ENCODE measurements at places on chromosomes 4 and X.

DNA sequence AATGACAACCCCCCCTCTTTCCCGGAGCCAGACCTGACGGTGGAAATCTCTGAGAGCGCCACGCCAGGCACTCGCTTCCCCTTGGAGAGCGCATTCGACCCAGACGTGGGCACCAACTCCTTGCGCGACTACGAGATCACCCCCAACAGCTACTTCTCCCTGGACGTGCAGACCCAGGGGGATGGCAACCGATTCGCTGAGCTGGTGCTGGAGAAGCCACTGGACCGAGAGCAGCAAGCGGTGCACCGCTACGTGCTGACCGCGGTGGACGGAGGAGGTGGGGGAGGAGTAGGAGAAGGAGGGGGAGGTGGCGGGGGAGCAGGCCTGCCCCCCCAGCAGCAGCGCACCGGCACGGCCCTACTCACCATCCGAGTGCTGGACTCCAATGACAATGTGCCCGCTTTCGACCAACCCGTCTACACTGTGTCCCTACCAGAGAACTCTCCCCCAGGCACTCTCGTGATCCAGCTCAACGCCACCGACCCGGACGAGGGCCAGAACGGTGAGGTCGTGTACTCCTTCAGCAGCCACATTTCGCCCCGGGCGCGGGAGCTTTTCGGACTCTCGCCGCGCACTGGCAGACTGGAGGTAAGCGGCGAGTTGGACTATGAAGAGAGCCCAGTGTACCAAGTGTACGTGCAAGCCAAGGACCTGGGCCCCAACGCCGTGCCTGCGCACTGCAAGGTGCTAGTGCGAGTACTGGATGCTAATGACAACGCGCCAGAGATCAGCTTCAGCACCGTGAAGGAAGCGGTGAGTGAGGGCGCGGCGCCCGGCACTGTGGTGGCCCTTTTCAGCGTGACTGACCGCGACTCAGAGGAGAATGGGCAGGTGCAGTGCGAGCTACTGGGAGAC is 1.6 kb downstream of the PCDH10 start:
- DNase-seq = no peak

DNA sequence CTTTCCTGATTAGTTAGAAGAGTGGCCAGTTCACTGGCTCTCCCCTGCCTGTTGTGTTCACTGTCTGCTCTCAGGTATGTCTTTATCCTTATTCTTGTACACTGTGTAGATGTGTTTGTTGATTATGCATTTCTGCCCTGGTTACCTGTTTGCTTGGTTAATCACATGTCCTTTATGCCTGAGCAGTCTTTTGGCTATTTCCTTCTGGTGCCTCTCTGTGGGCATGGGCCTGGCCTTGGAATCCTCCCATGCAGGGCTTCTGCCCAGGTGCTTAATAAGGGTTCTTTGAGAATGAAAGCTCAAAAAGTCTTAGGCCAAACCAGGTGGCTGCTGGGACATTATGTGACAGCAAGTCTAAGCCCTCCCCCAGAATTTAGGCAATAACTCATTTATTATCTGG is 26.5 kb downstream of the OTUD6A start:
- no peak for DNase-seq

DNA sequence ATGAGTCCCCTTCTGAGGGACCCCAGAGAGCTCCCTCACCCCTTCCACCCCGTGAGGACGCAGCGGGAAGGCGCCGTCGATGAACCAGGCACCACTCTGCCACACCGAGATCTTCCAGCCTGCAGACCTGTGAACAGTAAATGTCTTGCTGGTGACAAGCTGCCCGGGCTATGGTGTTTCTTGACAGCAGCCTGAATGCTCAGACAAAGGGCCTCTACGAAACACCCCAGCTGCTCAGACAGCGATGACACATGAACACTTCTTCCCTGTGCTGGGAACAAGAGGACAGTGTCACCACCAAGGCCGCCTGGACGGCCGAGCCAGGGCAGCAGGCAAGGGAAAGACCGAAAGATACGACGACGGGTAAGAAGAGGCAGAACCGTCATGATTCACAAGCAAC is 30.6 kb upstream of the GTPBP6 start:
- no peak for DNase-seq

GRCh38 chr4:138045036-138045435 is 197.1 kb downstream of the SLC7A11 start:
- no peak for DNase-seq

GRCh38 chr4:102578819-102579218 is 77.7 kb downstream of the NFKB1 start:
- DNase-seq = peak; percentile 23

DNA sequence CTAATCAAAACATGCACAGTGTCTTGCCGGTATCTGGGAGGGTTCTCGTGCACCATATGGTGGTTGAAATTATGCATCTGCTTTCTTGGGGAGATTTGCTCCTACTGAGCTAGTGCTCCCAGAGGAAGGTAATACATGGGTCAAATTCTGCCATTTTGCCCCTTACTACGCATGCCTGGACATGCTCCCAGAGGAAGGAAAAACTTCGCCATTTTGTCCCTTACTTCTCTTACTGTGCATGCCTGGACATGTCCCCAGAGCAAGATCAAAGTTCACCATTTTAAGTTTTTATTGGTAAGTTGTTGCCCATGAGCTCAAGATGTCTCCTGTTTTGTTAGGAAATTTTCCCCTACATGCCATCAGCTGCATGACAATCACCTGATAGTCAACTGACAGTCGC is 252.1 kb upstream of the KLHL4 start:
- DNase-seq = no peak

- DNase-seq = no peak
Measured at GRCh38 chr4:122665161-122665929, 44.5 kb upstream of the IL21 start.

- DNase-seq = no peak
Measured at GRCh38 chr4:8651661-8652180, 59.2 kb downstream of the CPZ start.

DNA sequence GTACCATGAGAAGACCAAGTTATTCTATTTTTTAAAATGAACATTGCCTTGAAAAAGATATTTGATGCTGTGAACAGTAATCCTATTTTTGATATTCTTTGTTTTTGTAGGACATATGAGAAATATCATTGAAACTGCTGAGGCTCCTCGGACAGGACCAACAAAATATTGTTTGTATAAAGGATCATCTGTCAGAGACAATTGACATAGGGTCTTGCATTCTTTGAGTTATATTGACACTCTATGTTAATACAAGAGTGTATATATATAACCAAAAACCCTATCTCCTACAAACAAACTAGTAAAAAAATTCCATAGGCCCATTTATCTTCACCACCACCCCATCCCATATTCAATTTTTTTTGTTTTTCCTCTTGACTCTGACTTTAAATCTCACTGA is 222.7 kb downstream of the DACH2 start:
- no peak for DNase-seq

DNA sequence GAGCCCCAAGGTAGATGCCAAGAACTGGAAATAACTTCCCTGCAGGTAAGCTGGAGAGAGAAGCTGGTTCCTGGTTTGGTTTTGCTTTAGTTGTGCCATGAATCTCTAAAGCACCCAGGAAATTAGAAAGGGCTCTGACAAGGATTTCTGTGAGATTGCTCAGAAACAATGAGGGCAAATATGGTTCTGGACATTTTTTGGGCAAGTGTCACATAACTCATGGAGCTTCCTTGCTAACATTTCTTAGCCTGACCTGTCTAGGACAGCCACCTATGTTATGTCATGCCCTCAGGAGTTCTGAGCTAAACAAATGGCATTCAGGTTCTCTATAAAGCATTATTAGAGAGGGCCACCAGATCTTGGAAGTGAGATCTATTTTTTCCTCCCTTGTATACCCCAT is 131.8 kb downstream of the GUCY2F start:
- no peak for DNase-seq

GRCh38 chr4:184536881-184537248 is 62.5 kb upstream of the IRF2 start:
- DNase-seq = no peak

DNA sequence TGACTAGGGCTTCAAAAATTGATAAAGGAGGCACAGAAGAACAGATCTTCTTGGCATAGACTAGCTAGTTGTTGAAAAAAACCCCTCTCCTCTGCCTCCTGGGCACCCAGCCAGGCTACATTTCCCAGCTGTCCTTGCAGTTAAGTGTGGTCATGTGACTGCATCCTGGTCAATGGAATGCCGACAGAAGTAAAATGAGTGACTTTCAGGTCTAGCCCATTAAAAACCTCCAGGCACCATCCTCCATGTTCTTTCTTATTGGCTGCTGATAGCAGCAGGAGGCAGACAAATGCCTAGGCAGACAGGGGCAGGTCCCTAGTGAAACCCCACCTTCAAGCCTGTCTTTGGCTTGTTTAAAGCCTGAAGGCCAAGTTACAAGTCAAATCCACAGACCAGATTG is 35.3 kb downstream of the ATXN3L start:
- no peak for DNase-seq

- DNase-seq = no peak
Measured at GRCh38 chr4:24143741-24144140, 253.9 kb upstream of the PPARGC1A start.

DNA sequence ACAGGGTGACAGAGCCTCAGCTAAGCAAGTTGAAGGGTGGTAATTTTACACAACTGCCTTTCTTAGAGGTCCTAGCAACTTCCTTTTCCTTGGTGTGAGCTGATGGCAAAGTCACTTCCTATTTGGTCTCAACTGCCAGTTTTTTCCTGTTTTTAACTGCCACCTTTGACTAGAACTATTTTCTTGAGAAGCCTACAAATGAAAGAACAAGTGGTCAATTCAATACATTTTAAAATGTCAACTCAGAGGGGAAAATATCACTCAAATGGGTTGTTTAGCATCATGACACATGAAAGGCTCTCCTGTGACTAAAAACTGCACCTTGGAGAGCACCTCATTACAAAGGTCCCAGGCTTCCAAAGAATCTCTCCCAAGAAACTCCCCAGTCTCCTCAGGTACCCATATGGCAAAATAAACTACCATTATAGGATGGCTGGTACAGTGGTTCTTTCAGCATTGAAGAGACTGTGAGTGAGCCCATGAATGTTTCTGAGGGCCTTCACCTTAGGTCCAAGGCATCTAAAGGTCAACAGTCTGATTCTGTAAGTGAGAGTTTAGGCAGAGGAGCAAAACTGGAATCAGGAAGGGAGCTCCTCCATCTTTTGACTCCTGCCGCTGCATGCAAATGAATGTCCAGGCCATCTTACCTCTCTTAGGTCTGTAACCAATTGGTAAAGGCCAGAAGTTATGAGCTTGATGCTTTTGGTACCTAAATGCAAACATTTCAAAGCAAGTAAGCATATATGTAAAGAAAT is 5.5 kb upstream of the STK26 start:
- no peak for DNase-seq

DNA sequence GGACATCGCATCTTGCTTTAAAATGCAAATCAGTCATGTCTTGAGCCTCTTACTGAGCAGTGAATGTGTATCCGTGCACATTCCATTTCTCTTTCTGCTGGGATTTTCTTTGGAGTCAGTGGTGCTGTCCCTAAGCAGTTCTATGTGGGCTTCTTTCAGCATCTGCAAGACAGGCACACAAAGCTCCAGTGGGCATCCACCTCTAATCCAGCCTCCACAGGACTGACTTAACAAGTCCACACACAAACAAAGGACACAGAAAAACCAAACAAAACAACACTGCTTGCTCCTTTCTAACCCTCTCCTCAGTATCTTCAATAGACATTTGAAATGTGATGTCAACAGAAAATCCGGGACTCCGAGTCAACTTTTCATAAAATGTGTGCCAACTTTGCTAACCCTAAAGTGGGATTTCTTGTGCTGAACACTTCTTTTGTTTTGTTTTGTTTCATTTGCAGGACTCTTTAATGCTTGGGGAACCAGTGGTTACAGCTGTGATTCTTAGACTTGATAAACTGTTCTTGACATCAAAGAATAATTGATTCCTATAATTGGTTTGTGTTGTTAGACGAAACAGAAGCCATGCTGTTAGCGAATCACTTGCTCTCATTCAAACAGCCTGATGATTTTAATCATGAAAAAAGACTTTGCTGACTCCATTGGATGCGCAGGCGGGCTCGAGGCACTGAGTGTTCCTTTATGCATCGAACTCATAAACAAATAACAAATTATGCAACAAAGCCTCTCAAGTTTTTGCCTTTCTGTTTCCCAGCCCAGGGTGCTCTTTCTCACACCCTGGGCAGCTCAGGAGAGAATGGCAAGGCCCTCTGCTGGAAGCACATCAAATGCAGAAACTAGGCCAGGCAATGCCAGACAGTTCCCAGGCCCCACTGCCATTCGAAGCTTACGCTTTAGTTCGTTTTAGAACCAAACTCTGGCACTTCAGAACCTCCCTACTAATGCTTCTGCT is 20.1 kb downstream of the ETNPPL start:
- no peak for DNase-seq

DNA sequence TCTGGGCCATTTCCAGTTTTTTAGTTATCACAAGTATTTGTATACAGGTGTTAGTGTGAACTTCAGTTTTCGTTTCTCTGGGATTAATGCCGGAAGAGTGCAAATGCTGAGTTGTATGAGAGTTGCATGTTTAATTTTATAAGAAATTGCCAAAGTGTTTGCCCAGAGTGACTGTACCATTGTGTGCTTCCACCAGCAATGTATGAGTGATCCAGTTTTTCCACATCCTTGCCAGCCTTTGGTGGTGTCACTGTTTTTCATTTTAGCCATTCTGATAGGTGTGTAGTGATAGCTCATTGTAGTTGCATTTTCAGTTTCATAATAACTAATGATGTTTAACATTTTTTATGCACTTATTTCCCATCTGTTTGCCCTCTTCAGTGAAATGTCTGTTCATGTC is 18.4 kb downstream of the PLS3 start:
- no peak for DNase-seq

DNA sequence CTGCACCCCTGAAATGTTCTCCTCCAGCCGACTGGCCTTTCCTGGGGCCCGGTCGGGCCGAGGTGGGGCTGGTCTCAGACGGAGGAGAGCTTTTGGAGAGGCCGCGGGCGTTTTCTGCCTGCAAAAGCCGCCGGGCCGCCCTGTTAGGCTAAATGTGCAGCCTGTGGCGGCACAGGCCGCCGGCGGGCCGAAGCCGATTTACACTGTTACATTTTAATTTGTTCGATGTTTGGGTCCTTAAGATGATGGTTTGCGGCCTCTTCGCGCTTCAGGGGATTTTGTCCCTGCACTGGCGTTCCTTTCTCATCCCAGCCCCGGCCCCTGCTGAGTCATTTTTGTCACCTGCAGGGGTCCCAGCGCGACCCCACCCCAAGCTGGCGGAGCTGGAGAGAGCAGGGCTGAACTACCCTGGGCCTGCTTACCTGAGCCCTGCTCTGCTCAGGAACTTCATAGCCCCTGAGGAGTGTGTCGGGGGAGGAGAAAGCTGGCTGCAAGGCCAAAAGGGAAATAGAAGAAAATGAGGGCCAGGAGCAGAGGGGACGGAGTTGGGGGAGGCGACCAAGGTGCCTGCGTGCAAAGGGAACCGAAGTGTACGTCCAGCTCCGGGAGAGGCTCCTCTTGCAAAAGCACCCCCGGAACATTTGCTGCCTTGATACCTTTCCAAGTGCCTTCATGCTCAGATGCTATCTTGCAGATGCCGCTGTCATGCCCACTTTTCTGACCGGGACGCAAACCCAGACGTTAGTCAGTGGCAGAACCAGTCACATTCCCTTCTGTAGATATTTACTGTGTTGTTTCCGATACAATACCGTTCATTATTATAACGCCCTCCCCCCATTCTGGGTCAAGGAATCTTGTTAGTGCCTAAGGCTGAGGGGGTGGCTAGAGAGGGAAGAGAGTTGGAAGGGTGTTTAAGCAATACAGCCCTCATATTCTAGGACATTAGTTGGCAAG is 977 bp upstream of the RBBP7 start:
- DNase-seq = no peak

Data from naive thymus-derived CD4-positive, alpha-beta T cell (primary cell).